Stimulated activated CD4-positive, alpha-beta T cell treated with anti-CD3 and anti-CD28 coated beads, Interleukin-1b, Interleukin-23, amount 100 ng/mL, for 24 hours (primary cell): ENCODE measurements at places on chromosomes 7 and 10.

GRCh38 chr7:101096331-101096956 is 11.2 kb downstream of the TRIM56 start:
- DNase-seq = no peak

DNA sequence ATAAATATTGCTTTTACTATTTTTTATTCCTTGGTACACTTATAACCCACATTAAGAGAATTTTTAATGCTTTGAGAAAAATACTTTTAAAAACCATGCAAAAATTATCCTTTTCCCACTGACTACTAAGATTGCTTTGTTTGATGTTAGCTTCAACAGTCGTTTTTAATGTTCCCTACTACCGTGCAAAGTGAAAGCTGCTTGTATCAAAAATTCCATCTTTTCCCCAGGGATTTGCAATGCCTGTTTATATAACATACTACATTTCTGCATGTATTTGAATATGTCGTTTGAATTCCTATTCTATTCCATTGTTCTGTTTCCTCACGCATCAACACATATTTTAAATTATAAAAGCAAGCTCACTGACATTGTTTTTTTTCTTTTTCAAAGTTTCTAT is 54.4 kb downstream of the TFPI2 start:
- no peak for DNase-seq

DNA sequence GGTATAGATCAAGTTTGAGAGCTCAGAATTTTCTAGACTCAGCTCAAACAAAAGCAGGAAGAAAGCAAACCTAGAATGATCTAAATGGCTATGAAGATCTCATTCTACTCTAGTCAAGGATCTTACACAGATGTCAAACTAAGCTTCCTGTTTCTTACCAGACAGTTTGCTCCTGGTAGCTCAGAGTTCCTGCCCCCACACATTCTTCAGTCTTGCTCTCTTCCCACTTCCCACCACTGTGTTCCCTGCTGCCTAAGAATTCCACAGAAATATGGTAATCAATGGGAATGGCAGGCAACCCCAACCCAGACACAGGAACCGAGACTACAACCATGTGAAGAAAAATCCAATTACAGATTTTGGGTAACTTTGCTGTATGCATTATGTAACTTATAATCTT is 133.4 kb upstream of the PTN start:
- DNase-seq = no peak

DNA sequence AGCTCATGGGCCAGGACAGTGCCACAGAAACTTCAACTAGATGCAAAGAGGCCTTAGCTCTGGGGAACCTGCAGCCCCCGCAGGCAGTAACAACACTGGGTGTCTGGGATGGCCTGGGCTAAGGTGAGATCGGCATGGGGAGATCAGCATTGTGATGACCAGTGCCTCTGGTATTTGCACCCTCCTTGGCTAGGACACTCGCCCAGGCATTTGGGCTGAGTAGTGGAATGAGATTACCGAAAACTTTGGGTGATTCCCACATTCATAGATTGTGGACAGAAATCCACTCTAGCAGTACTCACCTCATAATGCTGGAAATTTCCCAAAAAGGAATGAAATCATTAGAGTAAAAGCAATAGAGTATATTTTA is 70.6 kb upstream of the ZMIZ2 start:
- DNase-seq = no peak

GRCh38 chr10:6445671-6446316 is 134.3 kb downstream of the PRKCQ start:
- DNase-seq = peak; percentile 33

- no peak for DNase-seq
Observed at GRCh38 chr7:34723866-34724490, 66.0 kb downstream of the NPSR1 start.

DNA sequence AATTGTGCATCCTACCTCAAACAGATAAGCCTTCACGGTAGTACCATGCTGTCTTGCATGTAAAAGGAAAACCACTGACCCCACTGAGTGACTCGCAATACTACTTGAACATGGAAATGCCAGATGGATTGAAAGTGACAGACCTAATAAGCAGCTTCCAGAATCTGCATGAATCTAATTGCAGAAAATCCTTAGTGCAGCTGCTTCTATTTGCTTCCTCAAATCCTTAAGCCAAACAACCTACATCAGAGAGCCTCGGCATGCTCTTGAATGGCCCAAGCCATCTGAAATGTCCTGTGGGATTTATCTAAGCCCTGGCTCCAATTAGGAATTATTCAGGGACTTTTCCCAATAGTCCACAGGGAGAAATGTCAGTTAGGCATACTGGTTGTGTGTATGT is 509.5 kb upstream of the CELF2 start:
- DNase-seq = no peak
